Testis (tissue), 5 donors: ENCODE measurements at places on chromosomes 2 and 18. TPM values are rescaled to one million over a fixed set of nuclear protein-coding genes. Genes with fewer than 3 reads are reported as not detected.
A peak's percentile ranks its signal among the peaks of the same experiment; 100 is the strongest.

FAHD2B gene
- total RNA-seq: 37.2 TPM

- no peaks in the 10 kb centered on the region for H3K4me1 ChIP-seq
- no peaks in the 10 kb centered on the region for H3K27me3 ChIP-seq
- no peak overlapping the region for H3K4me3 ChIP-seq
- no peak overlapping the region for H3K27ac ChIP-seq
Measured at GRCh38 chr2:160650196-160651118, 156.8 kb upstream of the RBMS1 start.

RSAD2 gene
- 5.5 TPM for total RNA-seq

DNA sequence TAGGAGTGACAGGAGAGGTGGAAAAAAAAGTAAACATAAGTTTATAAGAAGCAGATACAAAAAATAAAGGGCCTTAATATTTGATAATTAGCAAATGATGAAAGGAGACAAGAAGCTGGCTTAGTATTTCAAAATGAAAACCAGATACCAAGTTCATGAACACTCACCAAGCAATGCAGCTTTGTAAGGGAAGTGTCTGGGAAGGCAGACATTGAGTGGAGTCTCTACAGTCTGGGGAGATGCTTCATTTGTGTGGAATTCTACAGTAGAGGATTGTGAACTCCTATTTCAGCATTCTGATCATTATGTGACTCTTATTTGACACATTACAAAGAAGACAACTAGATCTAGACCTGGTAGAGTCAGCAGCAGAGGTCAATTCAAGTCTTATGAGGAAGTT lies 1072.7 kb downstream of the DSC3 start:
- no peaks in the 10 kb centered on the region for H3K4me1 ChIP-seq
- H3K36me3 ChIP-seq: no peaks in the 10 kb centered on the region
- no peak for DNase-seq
- H3K27ac ChIP-seq: no peak overlapping the region
- no peaks in the 10 kb centered on the region for H3K27me3 ChIP-seq

DNA sequence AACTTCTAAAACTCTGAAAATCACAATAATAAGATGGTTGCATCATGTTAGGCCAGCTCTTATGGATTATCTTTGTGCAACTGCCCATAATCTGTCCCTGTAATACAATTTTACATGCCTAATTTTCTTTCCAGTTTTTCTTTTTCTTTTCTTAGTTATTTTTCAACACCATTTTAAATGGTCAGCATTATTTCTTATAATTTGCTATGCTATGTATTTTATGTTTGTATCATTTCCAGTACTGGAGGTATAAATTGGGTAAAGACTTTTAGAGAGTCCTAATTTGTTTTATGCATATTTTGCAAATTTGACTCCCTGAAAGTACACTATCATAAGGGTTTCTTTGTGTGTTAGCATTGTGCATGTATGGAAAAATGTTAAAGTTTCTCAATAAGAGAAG lies 333.0 kb downstream of the CCDC178 start:
- no peaks in the 10 kb centered on the region for H3K36me3 ChIP-seq
- DNase-seq: no peak
- no peaks in the 10 kb centered on the region for H3K4me1 ChIP-seq
- H3K27ac ChIP-seq: no peak overlapping the region

DNA sequence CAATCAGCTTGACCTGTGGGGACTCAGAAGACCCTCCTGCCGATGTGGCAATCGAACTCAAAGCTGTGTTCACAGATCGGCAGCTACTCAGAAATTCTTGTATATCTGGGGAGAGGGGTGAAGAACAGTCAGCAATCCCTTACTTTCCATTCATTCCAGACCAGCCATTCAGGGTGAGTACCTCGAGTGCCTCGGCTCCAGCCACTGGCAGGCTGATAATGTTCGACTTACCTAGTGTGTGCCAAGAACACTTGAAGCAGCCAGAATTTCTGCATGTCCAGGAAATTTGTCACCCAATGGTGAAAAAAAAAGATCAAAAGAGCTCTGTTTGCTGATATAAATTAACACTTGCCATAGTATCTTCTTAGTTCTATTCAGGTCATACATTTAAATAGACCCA lies 2.3 kb downstream of the LGALSL start:
- DNase-seq: no peak
- H3K4me1 ChIP-seq: peaks cover 10% of the 10 kb centered on the region
- no peaks in the 10 kb centered on the region for H3K36me3 ChIP-seq
- H3K27me3 ChIP-seq: no peaks in the 10 kb centered on the region
- H3K4me3 ChIP-seq: no peak overlapping the region

- DNase-seq: peak; percentile 11
- no peaks in the 10 kb centered on the region for H3K27me3 ChIP-seq
- H3K27ac ChIP-seq: no peak overlapping the region
- H3K36me3 ChIP-seq: no peaks in the 10 kb centered on the region
Measured at GRCh38 chr2:24824071-24824588, 30.9 kb downstream of the CENPO start.

KIF1A gene
- 37.0 TPM for total RNA-seq

OBSL1 gene
- 462 TPM for total RNA-seq

LINC00305 gene
- not detected for total RNA-seq

DNA sequence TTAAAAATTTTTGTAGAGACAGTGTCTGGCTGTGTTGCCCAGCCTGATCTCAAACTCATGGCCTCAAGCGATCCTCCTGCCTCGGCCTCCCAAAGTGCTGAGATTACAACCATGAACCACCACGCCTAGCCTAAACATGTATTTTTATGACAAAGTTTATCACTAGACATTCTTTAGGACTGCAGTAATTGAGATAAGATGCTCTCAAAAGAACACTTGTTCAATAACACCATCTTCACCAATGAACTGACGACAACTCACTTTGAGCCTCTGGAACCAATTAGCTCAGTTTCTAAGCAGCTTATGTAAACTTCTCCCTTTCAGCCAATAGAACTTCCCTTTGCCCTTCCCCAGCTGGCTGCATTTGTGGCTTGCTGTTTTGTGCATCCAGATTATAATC lies 15.3 kb upstream of the PPP4R1 start:
- no peak overlapping the region for H3K27ac ChIP-seq
- no peak for DNase-seq
- H3K27me3 ChIP-seq: no peaks in the 10 kb centered on the region
- no peak overlapping the region for H3K4me3 ChIP-seq
- H3K36me3 ChIP-seq: no peaks in the 10 kb centered on the region

GRCh38 chr2:100143286-100143685 lies 896 bp upstream of the AFF3 start:
- no peak overlapping the region for H3K4me3 ChIP-seq
- H3K27me3 ChIP-seq: no peaks in the 10 kb centered on the region
- no peak overlapping the region for H3K27ac ChIP-seq
- H3K36me3 ChIP-seq: no peaks in the 10 kb centered on the region

ASPRV1 gene
- 9.2 TPM for total RNA-seq

CFAP65 gene
- 23.7 TPM for total RNA-seq

DNA sequence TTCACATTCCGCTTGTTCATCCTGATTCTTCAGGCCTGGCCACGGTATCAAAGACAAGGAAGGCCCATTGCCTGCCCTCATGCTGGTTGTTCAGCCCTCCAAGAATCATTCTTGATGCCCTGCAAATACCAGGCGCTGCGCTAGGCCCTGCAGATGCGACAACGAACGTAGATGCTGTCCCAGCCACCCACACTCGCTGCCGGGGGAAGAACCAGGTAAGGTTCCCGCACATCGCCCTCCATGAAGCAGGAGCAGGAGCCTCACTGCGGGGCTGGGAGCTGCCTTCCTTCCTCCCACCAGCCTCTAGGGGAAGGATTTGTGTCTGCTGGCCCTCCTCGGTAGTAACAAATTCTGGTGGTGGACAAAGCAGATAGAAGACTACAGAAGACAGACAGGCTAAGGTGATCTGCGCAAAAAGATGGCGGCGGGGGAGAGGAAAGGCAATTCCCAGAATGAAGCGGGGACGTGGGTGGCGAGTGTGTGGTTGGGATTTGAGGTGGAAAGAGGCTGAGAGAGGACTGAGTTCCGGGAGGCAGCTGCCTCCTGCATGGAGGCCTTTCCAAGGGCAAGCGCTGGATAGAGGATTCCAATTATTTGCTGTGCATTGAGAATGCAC lies 19.8 kb upstream of the GPR55 start:
- peak overlapping the region; percentile 9 for H3K4me3 ChIP-seq
- H3K36me3 ChIP-seq: no peaks in the 10 kb centered on the region
- no peaks in the 10 kb centered on the region for H3K27me3 ChIP-seq
- no peak overlapping the region for H3K27ac ChIP-seq
- H3K4me1 ChIP-seq: no peaks in the 10 kb centered on the region

DNA sequence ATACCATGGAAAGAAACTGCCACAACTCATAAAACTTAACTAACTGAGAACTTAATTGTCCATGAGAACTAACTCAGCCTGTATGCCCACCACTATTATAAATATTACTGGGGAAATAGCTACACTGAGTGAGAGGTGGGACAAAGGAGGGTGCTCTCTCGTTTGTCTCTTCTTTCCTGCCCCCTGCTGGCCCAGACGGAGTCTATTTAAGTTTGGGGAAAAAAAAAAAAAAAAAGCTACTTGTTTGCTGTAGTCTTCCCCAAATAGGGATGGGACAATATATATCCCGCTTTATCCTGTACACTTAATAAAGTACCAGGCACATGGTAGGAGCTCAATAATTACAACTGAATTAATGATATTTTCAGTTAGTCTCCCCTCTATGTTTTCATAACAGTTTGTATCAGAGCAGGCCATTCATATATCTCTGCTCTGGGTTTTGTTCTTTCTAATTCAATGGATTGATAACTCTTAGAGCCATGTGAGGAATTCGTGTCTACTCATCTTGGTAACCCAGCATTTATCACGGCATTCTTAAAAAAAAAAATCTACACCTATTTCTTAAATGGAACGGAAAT lies 647.6 kb upstream of the PKDCC start:
- no peaks in the 10 kb centered on the region for H3K27me3 ChIP-seq
- no peak overlapping the region for H3K4me3 ChIP-seq
- H3K36me3 ChIP-seq: no peaks in the 10 kb centered on the region
- H3K4me1 ChIP-seq: no peaks in the 10 kb centered on the region
- H3K27ac ChIP-seq: no peak overlapping the region
- DNase-seq: peak; percentile 64

ALPI gene
- total RNA-seq: 0.43 TPM
